NAMALWA (cell line): ENCODE measurements at places on chromosomes 7 and 10.

DNA sequence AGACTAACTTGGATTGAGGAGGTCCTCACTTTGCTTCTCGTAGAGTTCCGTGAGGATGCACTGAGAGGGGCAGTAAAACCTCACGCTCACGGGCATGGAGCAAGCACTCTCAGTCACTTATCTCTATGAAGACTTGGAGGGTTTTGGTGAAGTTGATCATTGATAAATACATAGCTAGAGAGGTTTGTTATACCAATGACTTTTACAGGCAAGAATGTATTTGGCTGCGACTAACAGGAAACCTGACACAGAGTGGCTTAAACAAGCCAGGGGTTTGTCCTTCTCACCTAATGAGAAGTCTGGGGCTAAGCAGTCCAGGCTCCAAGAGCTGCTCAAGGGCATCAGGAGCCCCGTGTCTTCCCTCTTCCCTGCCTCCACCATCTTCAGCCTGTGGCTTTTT, 6.1 kb downstream of the BICC1 start:
- no peak for DNase-seq

GRCh38 chr7:155305231-155305904, 7.7 kb downstream of the INSIG1 start:
- no peak for DNase-seq

GRCh38 chr10:128173386-128173785, 47.2 kb upstream of the MKI67 start:
- no peak for DNase-seq

DNA sequence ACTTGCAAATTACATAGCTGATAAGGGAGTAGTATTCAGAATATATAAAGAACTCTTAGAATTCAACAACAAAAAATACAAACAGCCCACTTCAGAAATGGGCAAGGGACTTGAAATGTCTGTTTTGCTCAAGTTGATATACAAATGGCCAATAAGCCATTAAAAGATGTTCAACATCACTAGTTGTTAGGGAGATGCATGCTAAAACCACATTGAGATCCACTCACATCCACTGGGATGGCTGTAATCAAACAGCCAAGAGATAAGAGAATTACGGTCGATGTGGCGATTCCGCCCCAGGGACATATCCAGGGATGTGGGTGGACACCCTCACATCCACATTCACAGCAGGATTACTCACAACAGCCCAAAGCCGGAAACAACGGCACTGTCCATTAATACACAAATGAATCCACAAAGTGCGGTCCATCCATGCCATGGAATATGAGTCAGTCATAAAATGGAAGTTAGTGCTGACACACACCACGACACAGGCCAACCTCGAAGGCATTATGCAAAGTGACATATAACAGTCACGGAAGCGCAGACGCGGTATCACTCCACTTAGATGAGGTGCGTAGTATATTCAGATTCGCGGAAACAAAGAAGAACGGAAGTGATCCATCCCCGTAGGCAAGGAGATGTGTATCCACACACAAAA, 227.8 kb downstream of the DNAJB6 start:
- no peak for DNase-seq

GRCh38 chr7:25313526-25313925, 85.2 kb upstream of the NPVF start:
- DNase-seq = no peak

GRCh38 chr7:29300026-29300480, 105.5 kb downstream of the CHN2 start:
- DNase-seq = no peak

- DNase-seq = no peak
These were observed 105.3 kb downstream of the BMS1 start for GRCh38 chr10:42887734-42888503.

- DNase-seq = no peak
These were observed 264.6 kb downstream of the DGKB start for GRCh38 chr7:14637968-14638367.

DNA sequence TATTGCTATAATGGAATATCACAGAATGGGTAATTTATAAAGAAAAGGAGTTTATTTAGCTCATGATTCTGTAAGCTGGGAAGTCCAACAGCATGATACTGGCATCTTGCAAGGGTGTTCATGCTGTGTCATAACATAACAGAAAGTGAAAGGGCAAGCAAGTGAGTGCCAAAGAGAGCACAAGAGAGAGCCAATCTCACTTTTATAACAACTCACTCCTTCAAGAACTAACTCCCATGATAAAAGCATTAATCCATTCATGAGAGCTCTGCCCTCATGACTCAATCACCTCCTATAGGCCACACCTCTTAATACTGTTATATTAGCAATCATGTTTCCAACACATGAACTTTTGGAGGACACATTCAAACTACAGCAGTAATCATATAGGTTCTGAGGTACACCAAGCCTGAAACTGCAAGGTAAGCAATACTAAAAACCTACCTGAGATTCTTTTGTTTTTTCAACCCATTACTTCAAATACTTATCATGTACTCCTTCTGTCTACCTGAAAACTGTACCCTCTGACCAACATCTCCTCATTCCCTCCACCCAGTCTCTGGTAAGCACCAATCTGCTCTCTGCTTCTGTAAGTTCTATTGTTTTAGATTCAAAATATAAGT, 219.7 kb downstream of the MTERF1 start:
- DNase-seq = peak; percentile 21

- peak; percentile 53 for DNase-seq
These were observed 141.9 kb upstream of the MKI67 start for GRCh38 chr10:128268015-128268722.

DNA sequence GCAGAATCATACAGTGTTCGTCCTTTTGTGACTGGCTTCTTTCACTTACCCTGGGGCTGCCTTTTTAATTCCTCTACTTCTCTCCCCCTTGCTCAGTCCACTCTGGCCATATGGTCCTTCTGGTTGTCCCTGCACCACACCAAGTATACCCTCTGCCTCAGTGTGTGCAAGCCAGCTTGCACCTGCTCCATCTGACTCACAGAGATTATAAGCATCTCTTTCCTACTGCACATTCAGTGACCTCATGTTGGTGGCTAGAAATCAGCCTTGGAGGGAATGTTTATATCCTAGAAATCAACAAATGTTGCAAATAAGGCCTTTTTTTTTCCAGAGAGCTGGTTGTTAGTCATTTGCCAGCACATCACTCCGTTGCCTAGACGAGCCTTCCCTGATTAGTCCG, 67.5 kb upstream of the C10orf90 start:
- no peak for DNase-seq

GRCh38 chr7:128352153-128352537, 8.4 kb upstream of the RBM28 start:
- no peak for DNase-seq

GRCh38 chr10:73818402-73818801, 7.0 kb upstream of the NDST2 start:
- no peak for DNase-seq

DNA sequence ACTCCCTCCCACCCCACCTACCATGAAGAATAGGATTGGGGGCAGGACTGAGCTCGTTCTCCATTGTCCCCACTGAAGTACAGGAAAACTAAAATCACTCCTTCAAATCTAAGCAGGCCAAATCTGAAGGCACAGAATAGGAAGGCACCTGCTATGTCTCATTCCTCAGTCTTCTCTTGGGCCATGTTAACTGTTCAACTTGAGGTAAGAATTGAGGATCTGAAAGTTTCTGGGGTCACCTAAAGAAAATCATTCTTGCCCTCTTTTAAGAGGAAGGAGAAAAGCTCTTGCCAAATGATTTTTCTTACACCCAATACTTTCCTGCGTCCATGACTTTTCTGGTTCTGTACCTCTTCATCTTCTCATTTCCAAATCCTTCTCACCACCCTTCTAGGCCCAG, 4.9 kb downstream of the CPN1 start:
- DNase-seq = no peak

- DNase-seq = no peak
These were observed 141.3 kb upstream of the VKORC1L1 start for GRCh38 chr7:65731562-65732035.

DNA sequence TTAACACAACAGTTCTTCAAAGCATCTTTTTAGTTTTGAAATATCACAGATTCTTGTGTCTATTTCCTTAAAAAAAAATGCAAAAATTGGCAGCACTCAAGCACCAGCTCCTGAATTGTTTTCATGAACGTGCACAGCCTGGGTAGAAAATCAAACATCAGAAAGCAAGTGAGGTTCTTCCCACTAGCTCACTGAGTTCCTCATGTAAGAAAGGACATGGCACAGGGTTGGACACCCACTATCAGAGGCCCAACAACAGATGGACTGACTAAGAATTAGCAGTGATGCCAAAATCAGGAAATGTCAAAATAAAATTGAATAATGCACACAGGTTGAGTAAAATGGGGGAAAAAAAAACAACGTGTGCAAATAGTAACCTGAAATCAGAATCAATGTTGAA, 146.8 kb downstream of the PCLO start:
- DNase-seq = no peak

DNA sequence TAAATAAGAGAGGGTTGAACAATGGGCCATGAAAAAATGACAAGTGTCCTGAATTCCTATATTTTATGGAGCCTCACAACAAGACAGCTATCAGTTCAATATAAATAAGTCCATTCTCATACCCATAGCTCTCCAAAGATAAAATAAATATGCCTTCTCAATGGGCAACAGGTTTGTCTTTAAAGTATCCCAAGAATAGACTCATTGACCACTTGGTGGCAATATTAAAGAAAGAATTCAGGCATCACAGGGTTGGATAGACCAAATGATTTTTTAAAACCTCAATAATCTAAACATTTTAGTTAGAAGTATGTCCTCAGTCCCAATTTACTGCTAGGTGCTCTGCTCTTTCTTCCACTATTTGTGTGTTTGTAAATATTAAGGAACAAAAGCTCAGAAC, 165.1 kb upstream of the WNT16 start:
- DNase-seq = no peak

DNA sequence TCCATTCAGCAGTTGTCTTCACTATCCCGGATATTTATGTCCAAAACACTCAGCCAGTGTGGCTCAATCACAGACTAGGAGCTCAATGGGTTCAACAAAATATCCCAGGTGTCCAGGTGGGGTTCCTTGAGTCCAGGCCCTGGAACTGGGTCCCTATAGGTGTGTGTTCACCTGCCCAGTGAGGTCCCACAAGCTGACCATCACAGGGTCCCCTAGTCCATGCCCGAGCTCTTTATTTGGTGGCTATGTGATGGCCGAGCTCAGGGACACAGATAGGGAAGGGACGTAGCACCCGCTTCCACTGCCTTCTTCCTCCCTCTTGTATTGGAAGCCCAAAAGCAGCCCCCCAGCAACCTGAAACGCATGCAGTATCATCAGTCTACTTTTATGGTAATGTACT, 78.9 kb upstream of the DDC start:
- no peak for DNase-seq

- no peak for DNase-seq
These were observed 68.8 kb upstream of the RSU1 start for GRCh38 chr10:16886031-16886430.

GRCh38 chr7:98294798-98295382, 13.4 kb downstream of the BRI3 start:
- peak; percentile 82 for DNase-seq
